HL-60 (cell line): ENCODE measurements at places on chromosomes 2 and 18.

GRCh38 chr18:77068321-77069312, 64.0 kb downstream of the MBP start:
- no peak for DNase-seq

DNA sequence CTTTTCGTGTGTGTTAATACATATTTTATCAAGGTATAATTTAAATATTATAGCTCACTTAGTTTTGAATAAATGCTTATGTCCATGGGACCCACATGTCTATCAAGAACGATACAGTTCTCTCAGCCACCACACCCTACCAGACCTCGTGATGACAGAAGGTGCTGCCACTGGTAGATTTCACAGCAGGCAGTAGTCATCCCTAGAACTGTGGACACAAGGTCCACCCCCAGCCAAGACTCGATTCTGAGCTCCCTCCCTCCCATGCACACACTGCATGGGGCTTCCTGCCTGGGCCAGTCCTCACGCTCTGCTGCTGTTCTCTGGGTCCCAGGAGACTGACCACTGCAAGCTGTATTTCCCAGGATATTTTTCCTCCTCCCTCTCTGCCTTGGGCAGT, 26.5 kb upstream of the CREB1 start:
- DNase-seq, result no peak

DNA sequence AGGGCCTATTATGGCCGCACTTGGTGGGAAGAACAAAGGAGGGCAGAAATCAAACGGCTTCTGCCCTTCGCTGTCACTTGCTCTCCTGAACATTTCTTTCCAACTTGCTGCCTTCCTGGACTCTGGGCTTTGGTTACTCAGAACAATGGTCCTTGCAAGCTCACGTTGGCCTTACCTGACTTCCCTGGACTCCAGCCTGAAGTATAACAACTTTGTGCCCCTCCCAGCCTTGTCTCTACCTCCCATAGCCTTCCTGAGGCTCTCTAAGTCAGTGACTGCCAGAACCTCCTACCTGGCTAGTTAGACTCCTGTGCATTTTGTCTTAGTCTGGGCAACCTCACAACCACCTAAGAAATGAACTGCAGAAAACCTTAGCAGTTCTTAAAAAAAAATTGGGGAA, 30.2 kb upstream of the ITPRID2 start:
- DNase-seq, result no peak

GRCh38 chr2:29249666-29250253, 134.5 kb downstream of the CLIP4 start:
- no peak for DNase-seq

DNA sequence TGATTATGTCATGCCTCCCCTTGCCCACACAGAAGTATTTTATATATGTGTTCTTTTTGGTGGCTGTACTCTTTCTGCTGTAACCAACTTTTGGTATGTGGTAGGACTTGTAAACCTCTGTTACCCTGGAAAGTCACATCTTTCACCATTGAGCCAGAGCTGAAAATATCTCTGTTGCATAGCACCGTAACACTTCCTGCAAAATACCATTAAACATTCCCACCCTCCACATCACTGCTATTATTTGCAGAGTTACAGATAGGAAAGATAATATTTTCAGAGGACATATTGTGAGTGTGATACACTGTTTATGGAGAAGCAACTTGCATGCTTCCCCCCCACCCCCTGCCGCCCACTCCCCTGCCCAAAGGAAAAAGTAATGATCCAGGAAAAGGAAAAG, 44.8 kb downstream of the CAB39 start:
- DNase-seq, result no peak
